Lung (tissue), 17 donors: ENCODE measurements at places on chromosomes 2 and 18. TPM values are rescaled to one million over a fixed set of nuclear protein-coding genes. Genes with fewer than 3 reads are reported as not detected.

DNA sequence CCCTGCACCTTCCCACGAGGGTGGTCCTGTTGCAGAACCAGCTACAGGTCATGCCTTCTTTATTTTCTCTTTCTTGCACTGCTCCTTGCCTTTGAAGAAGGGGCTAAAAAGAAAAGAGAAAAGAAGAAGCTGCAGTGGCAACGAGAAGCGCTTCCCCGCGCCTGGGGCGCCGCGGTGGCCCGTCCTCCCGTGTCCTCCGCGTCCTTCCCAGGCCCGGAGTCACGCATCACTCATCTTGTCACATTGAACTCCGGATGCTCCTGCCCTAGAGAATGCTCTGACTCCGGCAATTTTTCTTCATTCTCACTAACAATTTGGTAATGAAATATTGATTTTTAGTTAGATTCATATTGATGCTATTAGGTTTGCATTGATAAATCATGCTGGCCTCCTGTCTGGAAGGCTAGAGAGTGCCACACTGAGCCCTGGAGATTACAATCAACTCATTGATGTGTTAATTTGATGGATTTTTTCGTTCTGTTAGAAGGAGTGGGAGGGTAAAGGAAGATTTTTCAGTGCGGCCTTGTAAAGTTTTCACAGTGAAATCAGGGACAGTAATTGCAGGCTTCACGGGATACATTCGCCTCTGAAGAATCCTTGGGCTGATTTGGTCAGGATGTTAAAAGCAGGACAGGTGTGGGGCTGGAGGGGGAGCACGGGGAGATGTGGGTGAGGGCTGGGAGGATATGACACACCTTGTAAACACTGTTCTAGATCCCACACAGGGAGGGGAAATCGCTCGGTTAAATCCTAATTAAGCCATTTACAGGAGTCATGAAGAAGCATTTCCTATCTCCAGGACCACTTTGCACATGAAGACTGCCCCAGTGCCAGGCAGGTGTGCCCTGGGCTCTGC lies 349.3 kb downstream of the ZNF516 start:
- no peaks in the 10 kb centered on the region for H3K27me3 ChIP-seq
- H3K4me1 ChIP-seq = no peaks in the 10 kb centered on the region
- no peak overlapping the region for H3K4me3 ChIP-seq
- H3K27ac ChIP-seq = no peak overlapping the region
- H3K36me3 ChIP-seq = no peaks in the 10 kb centered on the region
- DNase-seq = no peak

GRCh38 chr2:216717491-216717901 lies 22.1 kb upstream of the IGFBP5 start:
- H3K4me3 ChIP-seq = no peak overlapping the region
- H3K4me1 ChIP-seq = no peaks in the 10 kb centered on the region
- no peak overlapping the region for H3K27ac ChIP-seq
- no peak for DNase-seq
- no peaks in the 10 kb centered on the region for H3K36me3 ChIP-seq

GRCh38 chr2:111068435-111069058 lies 52.2 kb upstream of the BCL2L11 start:
- DNase-seq = peak; percentile 30
- peaks cover 16% of the 10 kb centered on the region for H3K4me1 ChIP-seq
- H3K4me3 ChIP-seq = no peak overlapping the region
- H3K36me3 ChIP-seq = peaks cover 1% of the 10 kb centered on the region

DNA sequence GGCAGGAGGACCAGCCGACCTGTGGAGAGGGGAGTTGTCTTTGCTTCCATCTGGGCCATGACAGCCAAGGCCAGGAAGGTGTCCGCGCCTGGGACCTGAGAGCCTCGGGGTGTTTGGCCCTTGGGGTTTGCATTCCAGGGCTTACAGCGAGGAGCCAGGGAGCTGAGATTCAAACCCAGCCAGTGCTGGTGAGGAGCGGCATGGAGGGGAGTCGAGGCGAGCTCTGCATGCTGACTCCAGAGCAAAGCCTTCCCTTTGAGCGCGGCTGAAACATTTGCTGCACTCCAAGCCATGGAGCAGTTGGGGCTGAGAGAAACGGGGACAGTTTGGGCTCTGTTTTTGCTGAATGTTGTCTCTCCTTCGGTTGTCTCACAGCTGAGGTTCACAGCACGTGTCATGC lies 77.4 kb downstream of the TWIST2 start:
- H3K27me3 ChIP-seq = no peaks in the 10 kb centered on the region
- H3K4me1 ChIP-seq = peaks cover 12% of the 10 kb centered on the region
- no peaks in the 10 kb centered on the region for H3K36me3 ChIP-seq
- H3K4me3 ChIP-seq = no peak overlapping the region

GRCh38 chr2:200695601-200696000 lies 109.8 kb downstream of the AOX1 start:
- no peaks in the 10 kb centered on the region for H3K36me3 ChIP-seq
- peaks cover 9% of the 10 kb centered on the region for H3K4me1 ChIP-seq
- no peak overlapping the region for H3K27ac ChIP-seq

DNA sequence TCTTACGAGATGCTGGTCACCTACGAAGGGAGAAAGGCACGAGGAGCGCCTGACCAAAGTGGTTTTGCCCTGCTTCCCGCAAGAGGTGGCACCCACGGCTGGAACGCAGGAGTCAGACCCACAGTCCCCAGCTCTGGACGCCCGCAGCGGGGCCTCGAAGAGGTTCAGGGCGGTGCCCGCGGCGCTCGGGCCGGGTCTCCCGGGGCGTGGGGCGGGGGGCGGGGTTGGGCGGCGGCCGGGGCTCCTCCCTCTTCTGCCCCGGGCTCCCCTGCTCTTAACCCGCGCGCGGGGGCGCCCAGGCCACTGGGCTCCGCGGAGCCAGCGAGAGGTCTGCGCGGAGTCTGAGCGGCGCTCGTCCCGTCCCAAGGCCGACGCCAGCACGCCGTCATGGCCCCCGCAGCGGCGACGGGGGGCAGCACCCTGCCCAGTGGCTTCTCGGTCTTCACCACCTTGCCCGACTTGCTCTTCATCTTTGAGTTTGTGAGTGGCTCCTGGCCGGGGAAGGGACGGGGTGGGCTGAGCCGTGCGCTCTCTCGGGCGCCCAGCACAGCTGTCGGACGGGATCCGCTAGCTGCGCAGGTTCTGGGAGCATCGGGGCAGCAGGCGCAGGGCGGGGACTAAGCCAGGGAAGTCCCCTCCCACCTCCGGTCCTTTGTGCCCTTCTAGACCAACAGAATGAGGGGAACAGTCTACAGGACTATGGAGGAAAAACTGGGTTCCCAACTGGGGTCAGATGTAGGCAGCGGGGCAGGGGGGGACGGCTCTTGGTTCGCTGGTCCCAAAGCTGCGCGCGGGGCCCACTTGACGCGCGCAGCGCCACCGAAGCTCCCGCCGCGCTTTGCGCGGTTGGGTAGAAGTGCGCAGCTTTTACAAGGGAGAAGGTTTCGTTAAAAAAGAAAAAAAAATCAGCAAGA lies at the start of gene MAL:
Gene MAL, plus strand, starts transcription at position 303 of the 914 bp plus-strand sequence. Its CDS starts 85 bp downstream, at position 388.
- peaks cover 39% of the 10 kb centered on the region for H3K27me3 ChIP-seq
- no peak within 1 kb of the TSS for H3K27ac ChIP-seq
- H3K4me3 ChIP-seq = peak within 1 kb of the TSS; percentile 14
- H3K36me3 ChIP-seq = no peaks in the 10 kb centered on the region
- H3K4me1 ChIP-seq = peaks cover 4% of the 10 kb centered on the region

DNA sequence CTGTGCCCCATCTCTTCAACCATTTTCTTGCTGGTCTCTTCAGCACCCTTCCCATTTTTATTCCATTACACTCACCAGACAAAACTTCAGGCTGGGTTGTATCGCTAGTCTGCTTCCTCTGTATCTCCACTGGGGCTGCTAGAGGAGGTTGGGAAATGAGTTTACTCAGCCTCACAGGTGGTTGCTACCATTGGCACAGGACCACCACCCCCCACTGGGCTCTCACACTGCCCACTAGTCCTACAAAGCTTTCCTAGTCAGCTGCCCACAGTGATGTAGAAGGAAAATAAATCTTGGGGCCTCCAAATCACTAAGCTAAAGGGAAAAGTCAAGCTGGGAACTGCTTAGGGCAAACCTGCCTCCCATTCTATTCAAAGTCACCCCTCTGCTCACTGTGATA lies 12.3 kb upstream of the IL1B start:
- no peaks in the 10 kb centered on the region for H3K36me3 ChIP-seq
- H3K4me3 ChIP-seq = no peak overlapping the region
- H3K27me3 ChIP-seq = no peaks in the 10 kb centered on the region

DNA sequence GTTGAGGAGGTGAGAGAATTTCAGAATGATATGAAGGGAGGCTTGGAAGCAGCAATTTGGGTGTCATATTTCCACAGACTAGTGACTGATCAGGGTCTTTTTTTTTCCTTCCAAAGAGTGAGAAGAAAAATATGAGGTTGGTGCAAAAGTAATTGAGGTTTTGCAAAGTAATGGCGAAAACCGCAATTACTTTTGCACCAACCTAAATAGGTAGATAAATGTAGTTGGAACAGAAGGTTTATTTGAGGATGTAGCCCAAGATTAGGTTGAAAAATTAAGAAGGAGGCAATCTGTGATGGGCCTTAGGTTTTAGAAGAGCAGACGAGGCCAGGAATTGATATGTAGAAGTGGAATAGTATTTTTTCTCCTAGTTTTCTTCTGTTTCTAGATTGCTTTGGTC lies 7.8 kb upstream of the LTBP1 start:
- H3K27ac ChIP-seq = no peak overlapping the region
- no peaks in the 10 kb centered on the region for H3K27me3 ChIP-seq
- H3K4me1 ChIP-seq = no peaks in the 10 kb centered on the region
- H3K4me3 ChIP-seq = no peak overlapping the region

DNA sequence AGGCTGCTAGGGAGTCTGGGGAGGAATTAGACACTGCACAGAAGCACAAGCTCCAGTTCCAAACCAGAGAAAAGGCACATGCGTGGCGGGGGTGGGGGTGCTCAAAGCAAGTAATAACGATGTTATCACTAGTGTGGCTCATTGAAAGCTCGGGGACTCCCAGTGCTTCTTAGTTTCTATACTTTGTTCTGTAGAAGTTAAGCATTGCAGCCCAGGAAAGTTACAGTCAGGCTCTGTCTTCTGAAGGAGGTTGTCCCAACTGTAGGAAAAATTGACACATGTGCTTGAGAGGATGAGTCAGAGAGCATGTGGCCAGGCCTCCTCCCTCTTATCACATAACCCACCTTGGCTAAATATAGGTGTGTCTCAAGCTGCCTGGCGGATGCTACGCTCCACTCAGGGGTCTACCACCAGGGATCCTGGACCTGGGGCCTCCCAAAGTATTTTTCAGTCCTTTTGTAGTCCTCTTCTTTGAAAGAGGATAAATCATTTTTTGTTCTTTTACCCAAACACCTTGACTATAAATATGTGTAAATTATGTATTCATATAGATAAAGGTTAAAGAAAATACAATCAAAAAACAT lies 3.8 kb downstream of the GALNT5 start:
- H3K4me3 ChIP-seq = no peak overlapping the region
- H3K36me3 ChIP-seq = no peaks in the 10 kb centered on the region
- peaks cover 26% of the 10 kb centered on the region for H3K4me1 ChIP-seq
- DNase-seq = peak; percentile 53
- H3K27ac ChIP-seq = peak overlapping the region; percentile 63

DNA sequence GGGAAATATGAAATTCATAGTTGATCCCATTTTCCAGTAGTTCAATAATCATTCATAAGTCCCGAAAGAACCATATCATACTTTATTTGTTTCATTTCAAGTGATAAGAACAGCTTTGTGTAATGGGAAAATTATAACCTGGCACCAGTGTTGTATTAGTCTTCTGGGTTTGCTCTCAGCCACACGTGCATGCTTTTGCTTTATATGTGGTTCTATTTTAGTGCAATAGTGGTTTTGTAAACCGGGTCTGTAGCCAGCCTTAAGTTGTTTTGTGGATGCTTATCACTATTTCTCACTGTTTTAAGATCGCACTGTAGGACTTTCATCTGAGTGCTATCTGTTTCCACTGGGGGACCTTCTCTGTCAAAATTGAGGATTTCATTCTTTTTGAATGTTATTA lies 203.8 kb downstream of the PTPRM start:
- H3K4me1 ChIP-seq = no peaks in the 10 kb centered on the region
- no peak overlapping the region for H3K4me3 ChIP-seq
- DNase-seq = no peak
- H3K36me3 ChIP-seq = no peaks in the 10 kb centered on the region
- no peak overlapping the region for H3K27ac ChIP-seq

- H3K27ac ChIP-seq = no peak overlapping the region
- no peaks in the 10 kb centered on the region for H3K4me1 ChIP-seq
- DNase-seq = no peak
- H3K27me3 ChIP-seq = no peaks in the 10 kb centered on the region
Observed at GRCh38 chr2:185978634-185979407, 240.2 kb downstream of the FSIP2 start.

GRCh38 chr2:60424233-60424632 lies 129.2 kb downstream of the BCL11A start:
- H3K4me3 ChIP-seq = no peak overlapping the region
- no peaks in the 10 kb centered on the region for H3K27me3 ChIP-seq
- no peaks in the 10 kb centered on the region for H3K4me1 ChIP-seq
- H3K36me3 ChIP-seq = no peaks in the 10 kb centered on the region

- no peaks in the 10 kb centered on the region for H3K36me3 ChIP-seq
- no peak for DNase-seq
- peak overlapping the region; percentile 91 for H3K27ac ChIP-seq
- no peak overlapping the region for H3K4me3 ChIP-seq
- H3K4me1 ChIP-seq = no peaks in the 10 kb centered on the region
Observed at GRCh38 chr2:62151306-62151638, 44.6 kb upstream of the B3GNT2 start.

DNA sequence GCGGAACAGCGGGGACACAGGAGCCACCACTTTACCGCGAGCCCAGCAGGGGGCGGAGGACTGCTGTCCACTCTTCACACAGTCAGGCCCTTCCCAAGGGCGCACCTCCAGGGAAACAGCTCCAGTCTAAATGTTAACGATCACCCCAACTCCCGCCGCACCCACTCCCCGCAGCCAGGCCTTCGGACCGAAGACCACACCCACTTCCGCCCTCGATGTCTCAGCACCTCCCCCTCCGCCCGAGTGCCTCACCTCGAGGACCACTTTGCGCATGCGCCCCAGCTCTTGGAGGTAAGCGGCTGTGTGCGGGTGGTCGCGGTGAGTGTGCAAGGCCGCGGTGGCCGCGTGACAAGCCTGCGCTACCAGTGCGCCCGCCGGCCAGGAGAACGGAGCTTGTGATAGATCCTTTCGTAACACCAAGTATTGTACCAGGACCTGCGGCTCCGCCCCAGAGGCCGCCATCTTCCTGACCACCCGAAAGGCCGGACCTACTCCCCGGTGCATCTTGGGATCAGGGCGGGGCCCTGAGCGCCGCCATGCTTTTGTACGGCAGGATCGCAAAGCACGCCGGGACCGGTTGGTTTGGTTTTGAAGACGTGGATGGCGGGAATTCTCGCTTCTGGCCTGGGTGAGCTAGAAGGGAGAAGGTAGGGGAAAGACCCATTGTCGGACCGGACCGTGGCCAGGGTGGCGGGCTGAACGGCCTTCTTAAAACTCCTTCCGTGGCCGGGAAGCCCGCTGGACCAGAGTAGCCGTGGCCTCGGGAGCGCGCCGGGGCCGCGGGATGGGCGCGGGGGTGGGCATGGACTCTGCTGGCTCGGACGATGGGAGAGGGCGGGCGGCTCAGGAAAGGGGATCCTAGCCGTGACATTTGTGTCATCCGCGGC lies at the start of the genes CENPO and PTRHD1:
Gene CENPO, plus strand, starts transcription at position 552 of the 887 bp plus-strand sequence. CDS start 495 bp downstream, outside the sequence.
Gene PTRHD1, minus strand, starts transcription at position 518 of the 887 bp plus-strand sequence. Its CDS starts 14 bp downstream, at position 504.
- H3K4me1 ChIP-seq = peaks cover 9% of the 10 kb centered on the region
- DNase-seq = peak; percentile 99
- peak within 1 kb of the TSS; percentile 63 for H3K4me3 ChIP-seq
- H3K27ac ChIP-seq = peak within 1 kb of the TSS; percentile 93
- H3K27me3 ChIP-seq = no peaks in the 10 kb centered on the region
- peaks cover 3% of the 10 kb centered on the region for H3K36me3 ChIP-seq

CGREF1 gene
- total RNA-seq = 0.57 TPM

IL1F10 gene
- not detected for total RNA-seq

ALPI gene
- not detected for total RNA-seq

CHRNG gene
- not detected for total RNA-seq

DLGAP1 gene
- total RNA-seq = 11.8 TPM
